ENCODE measurements at places on chromosomes 3 and 15. TPM values are rescaled to one million over a fixed set of nuclear protein-coding genes. Genes with fewer than 3 reads are reported as not detected.

DNA sequence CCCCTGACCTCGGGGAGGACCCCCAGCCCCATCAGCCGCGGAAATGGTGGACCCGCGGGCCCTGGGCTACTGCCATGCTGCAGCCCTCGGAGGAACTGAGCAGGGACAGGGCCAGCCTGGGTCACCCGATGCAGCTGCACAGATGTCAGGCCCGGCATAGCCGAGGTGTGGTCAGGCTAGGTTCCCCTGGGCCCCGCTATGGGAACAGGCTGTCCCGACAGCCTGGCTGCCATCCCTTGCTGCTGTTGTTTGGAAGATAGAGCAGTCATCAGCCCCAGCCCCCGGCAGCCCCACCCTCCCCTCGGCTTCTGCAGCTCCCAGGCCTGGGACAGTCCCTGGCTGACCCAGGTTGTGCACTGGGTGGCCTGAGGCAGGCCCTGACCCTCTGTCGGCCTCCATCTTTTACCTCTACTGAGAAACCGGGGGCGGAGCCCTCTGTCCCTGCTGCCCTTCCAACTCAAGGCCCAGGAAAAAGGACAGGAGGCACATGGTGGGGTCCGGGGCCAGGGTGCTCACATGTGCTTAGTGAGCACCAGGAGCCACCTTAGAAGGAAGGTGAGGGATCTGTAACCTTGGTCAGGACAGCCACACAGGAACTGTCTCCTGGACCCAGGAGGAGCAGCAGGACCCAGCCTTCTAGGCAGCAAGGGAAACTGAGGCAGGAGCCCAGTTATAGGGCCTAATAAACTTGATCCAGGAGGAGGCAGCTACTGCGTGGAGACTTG lies 31.5 kb upstream of the FBLN2 start:
- H3K4me3 ChIP-seq: no peak overlapping the region
- DNase-seq: no peak
- H3K27me3 ChIP-seq: no peaks in the 10 kb centered on the region
- no peak overlapping the region for H3K27ac ChIP-seq
- H3K36me3 ChIP-seq: no peaks in the 10 kb centered on the region
- H3K4me1 ChIP-seq: no peaks in the 10 kb centered on the region

GRCh38 chr3:113890256-113890900 lies 51.8 kb downstream of the GRAMD1C start:
- no peaks in the 10 kb centered on the region for H3K27me3 ChIP-seq
- H3K4me1 ChIP-seq: no peaks in the 10 kb centered on the region
- no peak overlapping the region for H3K4me3 ChIP-seq

Gene TM6SF1
- polyA plus RNA-seq: 0.26 TPM

- no peaks in the 10 kb centered on the region for H3K36me3 ChIP-seq
- no peak overlapping the region for H3K4me3 ChIP-seq
- H3K27me3 ChIP-seq: no peaks in the 10 kb centered on the region
- H3K27ac ChIP-seq: no peak overlapping the region
These were observed 42.5 kb upstream of the KCNH8 start for GRCh38 chr3:19105826-19106225.

Gene IL17RD
- polyA plus RNA-seq: not detected

Gene B3GALNT1
- polyA plus RNA-seq: 2.0 TPM

- DNase-seq: no peak
- no peak overlapping the region for H3K4me3 ChIP-seq
- no peak overlapping the region for H3K27ac ChIP-seq
- H3K36me3 ChIP-seq: no peaks in the 10 kb centered on the region
These were observed 291.9 kb upstream of the STT3B start for GRCh38 chr3:31240874-31241273.

Gene GPR149
- not detected for polyA plus RNA-seq

Gene RHOV
- polyA plus RNA-seq: not detected

GRCh38 chr3:186496635-186497034 lies 47.5 kb downstream of the CRYGS start:
- H3K36me3 ChIP-seq: no peaks in the 10 kb centered on the region
- DNase-seq: no peak
- no peaks in the 10 kb centered on the region for H3K27me3 ChIP-seq
- H3K4me3 ChIP-seq: no peak overlapping the region
- H3K27ac ChIP-seq: no peak overlapping the region

DNA sequence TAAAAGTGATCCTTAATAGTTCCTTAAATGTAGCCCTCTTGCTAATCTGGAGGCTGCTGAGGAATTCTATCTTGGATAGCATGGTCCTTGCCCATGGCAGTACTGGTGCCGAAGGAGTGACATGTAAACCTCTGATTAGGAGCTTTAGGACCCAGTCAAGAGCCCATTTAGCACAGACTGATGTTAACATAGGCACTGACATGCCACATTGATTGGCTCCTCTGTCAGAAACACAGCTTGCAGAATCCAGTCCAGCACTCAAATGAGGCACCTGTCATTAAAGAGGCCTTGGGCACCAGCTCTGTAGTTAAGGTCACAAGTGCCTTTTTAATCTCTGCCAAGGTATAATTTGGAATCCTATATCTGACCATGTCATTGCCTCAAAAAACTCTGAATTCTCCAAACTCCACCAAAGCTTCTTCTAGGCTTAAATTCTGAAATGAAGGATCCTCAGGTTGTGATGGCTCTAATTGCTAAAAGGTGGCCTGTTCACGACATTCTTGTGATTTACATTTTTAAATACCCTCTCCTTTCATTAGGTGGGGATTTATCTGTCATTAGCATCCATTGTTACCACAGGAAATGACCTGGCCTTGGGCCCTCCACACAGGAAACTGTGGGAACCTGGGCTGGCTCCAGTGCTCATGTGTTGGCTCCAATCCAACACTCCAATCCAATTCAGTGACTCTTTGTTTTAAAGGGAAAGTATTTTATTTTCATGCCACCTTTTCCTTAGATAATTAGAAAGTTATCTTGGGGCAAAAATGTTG lies 57.3 kb upstream of the RNF7 start:
- H3K36me3 ChIP-seq: no peaks in the 10 kb centered on the region
- H3K27ac ChIP-seq: no peak overlapping the region
- no peaks in the 10 kb centered on the region for H3K27me3 ChIP-seq
- H3K4me1 ChIP-seq: peaks cover 12% of the 10 kb centered on the region
- H3K4me3 ChIP-seq: no peak overlapping the region

Gene PLA2G4E
- not detected for polyA plus RNA-seq

Gene CCR2
- polyA plus RNA-seq: 59.7 TPM

- no peak for DNase-seq
- H3K4me3 ChIP-seq: no peak overlapping the region
- H3K27ac ChIP-seq: no peak overlapping the region
- H3K36me3 ChIP-seq: no peaks in the 10 kb centered on the region
- no peaks in the 10 kb centered on the region for H3K4me1 ChIP-seq
These were observed 14.5 kb downstream of the RTP4 start for GRCh38 chr3:187382609-187383151.

- no peak for DNase-seq
- H3K4me3 ChIP-seq: no peak overlapping the region
- no peaks in the 10 kb centered on the region for H3K27me3 ChIP-seq
- no peaks in the 10 kb centered on the region for H3K4me1 ChIP-seq
These were observed 142.3 kb upstream of the STRIT1 start for GRCh38 chr3:155435821-155436220.

DNA sequence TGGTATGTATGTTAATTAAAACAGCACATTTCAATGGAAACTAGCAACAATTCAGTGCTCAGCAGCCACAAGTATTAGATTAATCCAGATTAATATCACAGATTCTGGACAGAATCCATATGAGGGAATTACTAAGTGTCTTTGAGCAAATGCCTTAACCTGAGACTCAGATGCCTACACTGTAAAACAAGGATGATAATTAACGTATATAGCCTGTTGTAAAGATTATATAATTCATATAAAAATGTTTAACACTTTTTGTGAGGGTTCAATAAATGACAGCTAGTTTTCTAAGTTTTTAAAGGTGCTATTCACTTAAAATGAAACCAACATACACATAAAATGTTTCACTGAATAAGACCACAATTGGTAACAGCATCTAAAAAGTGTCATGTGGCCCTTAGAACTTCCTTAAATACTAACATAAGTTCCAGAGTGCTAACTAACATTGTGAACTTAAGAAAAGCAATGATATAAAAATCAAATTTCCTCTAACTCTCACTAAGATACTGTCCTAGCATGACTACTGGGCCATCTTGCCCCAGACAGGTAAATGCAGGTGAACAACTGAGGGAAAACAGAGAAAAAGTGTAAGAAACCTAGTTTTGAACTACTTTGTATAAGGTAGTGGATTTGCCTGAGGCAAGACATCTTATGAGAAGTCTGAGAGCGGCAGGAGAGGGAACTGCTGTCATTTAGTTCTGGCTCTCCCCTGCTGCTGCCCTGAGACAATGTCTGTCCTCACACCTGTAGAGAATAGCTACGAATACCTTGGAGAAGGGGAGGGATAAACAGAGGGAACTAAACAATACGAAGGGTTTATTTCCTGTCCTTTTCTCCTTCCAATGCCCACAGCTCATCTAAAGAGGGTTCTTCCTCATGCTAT lies 151.3 kb downstream of the ADAM10 start:
- no peaks in the 10 kb centered on the region for H3K4me1 ChIP-seq
- no peak overlapping the region for H3K27ac ChIP-seq
- H3K4me3 ChIP-seq: no peak overlapping the region
- no peak for DNase-seq
- peaks cover 10% of the 10 kb centered on the region for H3K36me3 ChIP-seq

DNA sequence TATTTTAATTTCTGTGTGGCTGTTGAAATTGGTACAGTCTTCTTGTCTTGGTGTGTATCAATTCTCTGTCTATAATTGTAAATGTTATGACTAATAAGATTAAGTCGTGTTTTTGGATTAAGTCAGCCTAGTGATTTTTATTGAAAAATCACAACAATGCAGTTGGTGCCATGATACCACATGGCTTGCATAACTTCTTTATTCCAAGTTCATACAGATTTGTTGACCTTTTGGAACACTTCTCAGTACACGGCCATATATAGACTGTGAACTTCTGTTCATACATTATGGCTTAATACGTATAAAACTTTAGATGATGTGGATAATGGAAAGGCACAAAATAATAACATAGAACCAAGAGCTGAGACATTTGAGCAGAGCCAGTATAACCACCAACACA lies 121.2 kb upstream of the NAALADL2 start:
- no peak for DNase-seq
- no peaks in the 10 kb centered on the region for H3K27me3 ChIP-seq
- H3K36me3 ChIP-seq: no peaks in the 10 kb centered on the region
- no peak overlapping the region for H3K4me3 ChIP-seq

DNA sequence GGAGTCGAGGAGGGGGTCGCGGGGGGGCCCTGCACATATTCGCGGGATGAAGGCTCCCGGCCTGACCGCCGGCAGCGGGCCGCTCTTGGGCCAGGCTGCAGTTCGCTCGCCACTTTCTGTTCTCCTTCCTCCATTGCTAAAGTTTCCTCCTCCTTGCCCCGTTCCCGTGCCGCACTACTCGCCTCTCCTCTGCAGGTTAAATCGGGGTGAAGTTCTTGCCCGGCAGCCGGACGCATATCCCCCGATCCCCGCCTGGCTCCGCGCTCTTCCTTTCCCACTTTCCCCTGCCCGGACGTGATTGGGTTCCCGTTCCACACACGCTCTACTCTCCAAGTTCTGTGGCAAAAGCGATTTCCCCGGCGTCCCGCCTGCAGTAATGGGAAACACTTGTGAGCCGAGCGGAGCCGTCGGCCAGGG lies 556 bp downstream of the CRYBG3 start:
- peak overlapping the region; percentile 1 for H3K27ac ChIP-seq
- H3K4me3 ChIP-seq: peak overlapping the region; percentile 78
- peaks cover 13% of the 10 kb centered on the region for H3K4me1 ChIP-seq
- H3K36me3 ChIP-seq: no peaks in the 10 kb centered on the region

GRCh38 chr3:29245441-29245840 lies 35.4 kb upstream of the RBMS3 start:
- no peak overlapping the region for H3K4me3 ChIP-seq
- H3K27me3 ChIP-seq: no peaks in the 10 kb centered on the region
- no peak for DNase-seq

DNA sequence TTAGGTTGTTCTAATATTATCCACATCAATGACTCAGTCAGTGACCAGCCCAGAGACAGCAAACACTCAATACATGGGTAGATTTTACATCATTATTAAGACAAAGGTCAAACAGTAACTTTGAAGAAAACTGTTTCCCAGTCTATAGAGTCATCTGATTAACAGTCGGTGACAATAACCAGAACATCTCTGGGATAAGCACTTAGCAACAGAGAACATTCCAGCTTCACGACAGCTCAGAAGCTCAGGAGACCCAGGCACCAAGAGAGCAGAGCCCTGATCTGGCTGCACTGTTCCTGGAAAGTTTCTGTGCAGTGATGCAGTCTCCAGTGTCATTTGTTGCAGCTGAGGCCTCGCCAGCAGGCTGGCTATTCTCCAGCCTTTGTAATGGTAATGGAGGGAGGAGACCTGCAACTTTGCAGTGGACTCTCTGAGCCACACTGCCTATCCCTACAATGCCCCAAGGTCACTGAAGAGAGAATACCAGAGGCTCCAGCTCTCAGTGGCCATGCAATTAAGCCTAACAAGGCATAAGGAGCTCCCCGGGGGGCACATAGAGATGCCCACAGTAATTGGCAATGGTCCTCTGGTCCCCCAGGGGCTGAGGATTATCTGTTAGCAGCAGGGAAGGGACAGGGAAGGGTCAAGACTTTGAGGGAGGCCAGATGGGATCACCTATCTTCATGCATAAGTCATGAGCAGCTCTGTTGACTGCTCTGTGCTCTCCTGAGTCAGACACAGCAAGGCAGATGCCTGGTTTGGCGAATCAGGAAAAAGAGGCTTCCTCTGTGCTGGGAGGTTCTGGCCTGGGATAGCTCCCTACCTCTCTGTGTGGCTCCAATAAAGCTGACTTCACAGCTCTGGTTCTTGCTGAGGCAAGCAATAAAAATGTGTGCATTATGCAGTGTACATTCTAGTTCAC lies 163.6 kb downstream of the CTNNB1 start:
- no peak for DNase-seq
- no peaks in the 10 kb centered on the region for H3K4me1 ChIP-seq
- no peak overlapping the region for H3K4me3 ChIP-seq
- H3K36me3 ChIP-seq: no peaks in the 10 kb centered on the region

DNA sequence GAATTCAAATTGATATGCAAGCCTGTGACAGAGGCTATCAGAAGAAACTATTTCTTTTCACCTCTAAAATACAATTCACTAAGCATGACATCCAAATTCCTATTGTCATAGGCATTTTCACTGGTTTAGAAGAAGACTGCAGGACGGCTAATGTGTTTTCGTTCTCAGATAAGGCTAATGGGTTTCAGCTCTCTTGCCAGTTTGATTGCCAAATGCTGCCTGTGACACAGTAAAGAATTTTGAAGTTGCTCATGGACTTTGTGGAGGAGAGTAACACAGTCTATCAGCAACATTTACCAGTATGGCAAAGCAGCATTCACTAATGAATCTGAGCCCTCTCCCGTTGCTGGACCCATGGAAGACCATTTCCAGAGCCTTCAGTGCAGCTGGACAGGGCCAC lies 948.1 kb downstream of the FHIT start:
- H3K27me3 ChIP-seq: no peaks in the 10 kb centered on the region
- no peaks in the 10 kb centered on the region for H3K4me1 ChIP-seq
- no peak overlapping the region for H3K27ac ChIP-seq
- H3K36me3 ChIP-seq: no peaks in the 10 kb centered on the region
- H3K4me3 ChIP-seq: no peak overlapping the region

DNA sequence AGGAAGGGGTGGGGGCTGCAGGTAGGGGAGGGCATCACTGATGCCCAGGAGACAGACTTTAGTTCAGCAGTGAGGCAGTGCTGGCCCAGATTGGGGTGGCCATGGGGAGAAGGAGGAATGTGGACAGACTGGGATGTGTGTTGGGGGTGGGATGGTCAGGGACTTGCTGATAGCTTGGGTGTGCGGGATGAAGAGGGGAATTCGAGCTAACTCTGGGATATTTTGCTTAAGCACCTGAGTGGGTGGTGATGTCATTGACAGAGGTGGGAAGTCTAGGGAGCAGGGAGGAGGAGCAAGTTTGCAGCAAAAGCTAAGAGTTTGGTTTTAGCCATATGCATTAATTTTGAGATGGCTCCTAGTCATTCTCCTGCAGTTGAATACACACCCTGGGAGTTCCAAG lies 207.5 kb downstream of the RPLP1 start:
- H3K27me3 ChIP-seq: no peaks in the 10 kb centered on the region
- H3K27ac ChIP-seq: no peak overlapping the region
- no peaks in the 10 kb centered on the region for H3K4me1 ChIP-seq
- H3K36me3 ChIP-seq: no peaks in the 10 kb centered on the region
- no peak overlapping the region for H3K4me3 ChIP-seq
